Activated CD4-positive, alpha-beta T cell treated with anti-CD3 and anti-CD28 coated beads, Interleukin-2, amount 50 U/mL, for 24 hours (primary cell): ENCODE measurements at places on chromosomes 7 and 10.

DNA sequence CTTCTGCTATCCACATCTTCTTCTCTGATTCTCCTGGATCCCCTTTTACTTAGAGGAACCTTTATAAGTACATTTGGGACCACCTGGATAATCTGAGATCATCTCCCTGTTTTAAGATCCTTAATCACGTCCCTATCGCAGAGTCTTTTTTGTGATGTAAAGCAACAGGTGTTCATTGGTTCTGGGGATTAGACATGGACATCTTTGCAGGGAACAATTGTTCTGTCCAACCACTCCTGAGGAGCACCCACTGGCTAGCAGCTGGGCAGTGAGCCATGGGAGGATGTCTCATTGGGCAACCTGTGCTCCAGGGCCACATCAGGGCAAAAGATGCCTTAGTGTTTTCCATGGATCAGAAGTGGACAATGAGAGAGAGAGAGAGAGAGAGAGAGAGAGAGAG is 56.0 kb downstream of the ZNF800 start:
- DNase-seq = no peak

DNA sequence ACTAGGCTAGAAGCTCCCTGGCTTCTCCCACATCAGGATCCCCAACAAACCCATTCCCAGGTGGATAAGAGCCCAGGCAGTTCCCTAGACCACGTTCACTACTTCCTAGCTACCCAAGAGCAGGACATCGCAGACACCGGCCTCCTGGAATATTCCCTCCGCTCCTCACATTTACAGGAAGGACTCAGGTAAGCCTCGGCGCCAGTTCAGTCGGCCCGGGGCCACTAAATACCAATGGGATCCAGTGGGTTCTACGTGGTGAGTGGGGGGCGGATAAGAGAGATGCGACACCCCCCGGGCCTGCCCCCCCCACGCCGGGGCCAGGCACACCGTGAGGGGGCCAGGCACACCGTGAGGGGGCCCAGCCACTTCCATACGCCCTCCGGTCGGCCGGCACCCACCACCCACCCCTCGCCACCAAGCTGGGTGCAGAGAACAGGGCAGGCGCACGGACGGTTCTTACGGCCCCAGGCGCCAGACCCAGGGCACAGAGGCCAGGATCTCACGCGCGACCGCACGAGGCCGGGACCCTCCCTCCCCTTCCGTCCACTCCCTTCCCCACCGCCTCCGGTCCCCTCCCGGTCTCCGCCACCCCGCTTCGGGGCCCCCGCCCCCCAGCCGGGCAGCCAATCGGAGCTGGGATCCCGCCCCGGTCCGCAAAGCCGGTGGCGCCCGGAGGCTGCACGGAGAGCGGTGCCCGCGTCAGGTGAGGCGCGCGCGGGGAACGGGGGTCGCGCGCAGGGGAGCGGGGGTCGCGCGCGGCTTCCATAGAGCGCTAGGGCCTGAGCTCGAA is at the start of gene BLVRA:
Gene BLVRA, plus strand, starts transcription at position 652 of the 793 bp plus-strand sequence. CDS start 12,479 bp downstream, outside the sequence.
- peak; percentile 42 for DNase-seq

DNA sequence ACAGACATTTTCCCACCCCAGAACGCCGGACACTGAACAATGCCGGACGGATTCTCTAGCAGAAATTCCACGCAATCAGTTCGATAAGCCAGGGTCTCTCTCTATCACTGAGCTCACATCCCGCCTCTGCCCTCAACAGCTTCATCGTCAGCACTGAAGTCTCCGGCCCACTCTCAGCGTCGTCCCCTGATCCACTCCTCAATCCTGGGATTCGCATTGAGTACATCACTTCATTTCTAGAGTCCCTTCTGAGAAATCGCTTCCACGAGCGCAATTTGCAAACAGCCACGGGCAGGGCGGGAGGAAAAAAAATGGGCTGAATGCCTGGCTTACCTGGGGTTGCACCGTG is 365 bp downstream of the YME1L1 start:
- no peak for DNase-seq

- no peak for DNase-seq
Observed at GRCh38 chr10:116850058-116850611, 836 bp downstream of the ENO4 start.

GRCh38 chr7:43585562-43585961 is 2.7 kb downstream of the STK17A start:
- no peak for DNase-seq

DNA sequence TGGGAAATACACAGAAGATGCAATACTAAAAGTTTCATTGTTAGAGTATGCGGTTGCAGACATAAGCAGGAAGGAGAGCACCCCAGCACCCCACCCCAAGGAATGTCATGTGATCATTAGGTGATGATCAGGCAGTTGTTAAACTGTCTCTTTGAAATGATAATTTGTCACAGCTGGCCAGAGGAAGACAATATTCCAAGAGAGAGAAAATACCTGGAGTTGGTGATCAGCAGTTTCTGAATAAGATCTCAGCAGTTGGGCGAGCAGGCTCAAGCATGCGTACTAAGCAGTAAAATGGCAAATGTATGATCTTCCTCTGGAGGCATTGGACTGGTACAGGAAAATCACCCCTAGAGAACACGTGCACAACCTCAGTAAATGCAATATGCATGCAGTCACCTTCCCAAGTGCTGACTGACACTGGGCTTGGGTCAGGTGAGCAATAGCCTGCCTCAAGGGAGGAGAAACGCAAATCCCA is 250.1 kb upstream of the MBL2 start:
- DNase-seq = no peak

- peak; percentile 48 for DNase-seq
Observed at GRCh38 chr7:99141841-99142726, 1.8 kb downstream of the SMURF1 start.
